CD4-positive, alpha-beta T cell (primary cell): ENCODE measurements at places on chromosomes 7 and 10.

DNA sequence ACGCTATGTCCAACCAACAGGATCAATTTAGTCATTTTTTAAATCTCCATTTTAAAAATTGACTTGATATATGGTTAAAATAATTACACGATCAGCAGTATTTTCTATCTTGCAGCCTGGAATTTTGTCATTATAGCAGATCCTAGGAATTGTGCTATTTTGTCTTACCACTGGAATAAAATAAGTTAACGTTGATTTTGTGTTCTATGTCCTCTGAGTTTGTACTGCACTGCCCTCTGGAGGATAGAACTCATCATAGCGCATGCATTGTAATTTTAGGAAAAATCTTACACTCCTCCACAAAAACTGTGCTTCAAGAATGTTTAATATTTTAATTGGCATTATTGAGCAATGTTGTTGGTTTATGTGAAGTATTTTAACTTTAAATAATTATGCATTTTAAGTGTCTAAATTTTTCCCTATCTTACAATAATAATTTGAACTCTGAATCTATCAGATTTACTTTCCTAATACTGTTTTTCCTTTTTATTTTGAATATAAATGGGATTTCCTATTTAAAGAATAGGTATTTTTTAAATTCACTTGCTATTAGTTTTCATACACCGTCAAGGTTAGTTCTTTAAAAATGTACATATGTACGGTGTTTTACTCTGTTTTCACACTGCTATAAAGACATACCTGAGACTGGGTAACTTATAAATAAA lies 220.1 kb downstream of the PPP1R3A start:
- no peak for DNase-seq

- DNase-seq = no peak
Observed at GRCh38 chr7:116886543-116887156, 24.3 kb downstream of the CAPZA2 start.

DNA sequence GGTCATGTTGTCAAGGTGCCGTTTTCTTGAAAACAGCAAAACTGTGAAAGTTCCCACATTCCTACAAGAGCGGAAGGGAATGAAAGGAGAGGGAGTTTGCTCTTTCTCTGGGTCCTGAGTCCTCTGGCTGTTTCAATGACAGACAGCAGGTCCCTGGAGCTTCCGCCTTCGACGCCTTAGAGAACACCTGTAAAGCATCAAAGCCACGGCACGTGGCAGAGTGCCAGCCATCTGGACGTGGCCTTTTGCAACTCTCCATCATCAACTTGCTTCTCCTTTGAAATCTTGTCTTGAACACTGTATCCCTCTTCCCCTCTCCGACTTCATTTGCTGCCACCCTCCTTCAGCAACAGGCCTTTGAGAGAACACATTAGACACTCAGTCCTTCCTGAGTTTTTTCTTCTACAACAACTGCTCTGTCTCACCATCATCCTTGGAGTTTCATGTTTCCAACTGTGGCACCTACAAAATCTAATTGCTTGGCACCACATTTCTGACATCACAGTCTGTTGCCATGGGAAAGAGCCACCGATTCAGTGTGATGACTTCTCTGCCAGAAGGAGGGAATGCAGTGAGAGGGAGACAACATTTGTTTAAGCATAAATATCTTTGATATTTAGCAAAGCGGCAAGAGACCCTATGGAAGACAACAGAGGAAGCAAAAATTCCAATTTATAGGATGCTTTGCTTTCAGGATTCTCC lies 204.9 kb upstream of the PTER start:
- DNase-seq = no peak

- no peak for DNase-seq
Observed at GRCh38 chr7:46554688-46555422, 633.8 kb upstream of the IGFBP3 start.

GRCh38 chr10:72009425-72010081 lies 45.4 kb downstream of the CHST3 start:
- no peak for DNase-seq

DNA sequence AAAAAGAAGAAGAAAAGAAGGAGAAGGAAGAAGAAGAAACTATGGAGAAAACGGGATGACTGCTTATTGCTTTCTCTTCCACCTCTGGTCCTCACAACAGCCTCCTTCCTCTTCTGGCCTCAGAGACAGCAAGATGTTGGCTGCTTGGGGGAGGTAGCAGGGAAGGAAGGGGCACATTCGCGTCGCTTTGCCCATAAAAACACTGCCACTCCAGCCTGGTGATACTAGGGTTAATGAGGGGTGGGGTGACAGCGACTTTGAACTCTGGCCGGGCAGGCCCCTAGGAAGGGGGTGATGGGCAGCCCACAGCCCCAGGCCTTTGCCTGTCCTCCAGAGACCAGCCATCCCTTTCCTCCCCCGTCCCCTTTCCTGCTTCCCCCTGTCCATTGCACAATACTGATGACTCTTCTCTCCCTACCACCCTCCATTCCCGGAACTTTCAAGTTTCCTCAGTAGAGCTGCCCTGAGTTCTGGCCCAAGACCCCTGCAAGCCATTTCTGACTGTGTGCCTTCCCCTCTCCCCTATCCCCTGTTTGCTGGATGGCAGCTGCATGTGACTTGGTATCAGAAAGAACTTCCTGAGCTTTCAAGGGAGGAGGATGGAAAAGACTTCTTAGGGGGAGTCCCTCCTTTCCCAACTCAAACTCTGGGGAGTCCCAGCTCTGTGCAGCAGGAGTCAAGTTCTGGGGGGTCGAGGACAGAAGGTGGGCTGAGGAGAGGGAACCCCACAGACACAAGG lies 2.2 kb upstream of the CUEDC2 start:
- no peak for DNase-seq

- no peak for DNase-seq
Observed at GRCh38 chr10:101476383-101476782, 111.7 kb downstream of the POLL start.

GRCh38 chr7:66952343-66953043 lies 31.5 kb downstream of the TMEM248 start:
- no peak for DNase-seq

- DNase-seq = no peak
Observed at GRCh38 chr10:103780242-103781149, 74.9 kb downstream of the SH3PXD2A start.

- DNase-seq = no peak
Observed at GRCh38 chr10:22536620-22537019, 177.8 kb downstream of the PIP4K2A start.

DNA sequence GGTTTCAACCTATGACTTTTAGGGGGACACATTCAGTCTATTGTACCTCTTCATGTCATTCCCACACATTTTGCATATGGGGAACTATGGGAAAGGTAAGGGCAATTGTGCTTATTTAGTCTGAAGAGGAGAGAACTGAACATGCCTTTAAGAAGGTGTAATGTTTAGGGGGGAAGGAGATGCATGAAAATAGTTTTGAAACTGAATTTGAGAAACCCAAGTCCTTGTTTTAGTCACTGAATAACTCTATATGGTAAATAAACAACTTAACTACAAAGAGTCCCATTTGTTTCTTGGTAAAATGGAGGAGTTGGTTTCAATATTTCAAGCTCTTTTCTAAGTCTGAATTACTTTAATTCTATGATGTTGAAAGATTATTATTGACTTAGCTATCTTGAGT lies 166.1 kb downstream of the DNAJB9 start:
- no peak for DNase-seq

DNA sequence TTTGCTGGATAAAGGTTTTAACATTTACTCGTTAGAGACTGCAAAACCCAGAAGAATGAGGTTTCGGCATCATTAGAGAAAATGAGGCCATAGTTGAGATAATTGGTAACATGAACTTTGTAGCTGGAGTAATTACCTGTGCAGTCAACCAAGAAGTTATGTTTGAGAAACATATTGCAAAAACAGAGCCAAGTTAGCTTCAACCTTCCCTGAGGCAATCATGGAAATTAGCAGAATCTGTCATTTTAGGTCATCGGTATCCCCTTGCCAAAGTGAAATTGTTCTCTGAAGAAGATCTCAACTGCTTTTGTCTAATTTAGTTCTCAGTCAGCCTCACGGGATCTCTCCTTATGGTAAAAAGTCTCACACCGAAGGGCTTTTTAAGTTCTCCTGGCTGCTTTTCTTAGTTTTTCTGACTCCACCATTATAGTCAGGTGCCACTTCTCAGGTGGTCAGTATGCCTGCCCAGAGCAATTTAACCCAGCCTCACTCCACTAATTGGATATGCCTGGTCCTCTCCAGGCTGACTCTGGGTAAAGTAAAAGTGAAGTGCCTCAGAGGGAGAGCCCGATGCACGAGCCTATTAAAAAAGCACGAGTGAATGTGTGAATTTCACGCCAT lies 52.5 kb downstream of the NRCAM start:
- DNase-seq = no peak

DNA sequence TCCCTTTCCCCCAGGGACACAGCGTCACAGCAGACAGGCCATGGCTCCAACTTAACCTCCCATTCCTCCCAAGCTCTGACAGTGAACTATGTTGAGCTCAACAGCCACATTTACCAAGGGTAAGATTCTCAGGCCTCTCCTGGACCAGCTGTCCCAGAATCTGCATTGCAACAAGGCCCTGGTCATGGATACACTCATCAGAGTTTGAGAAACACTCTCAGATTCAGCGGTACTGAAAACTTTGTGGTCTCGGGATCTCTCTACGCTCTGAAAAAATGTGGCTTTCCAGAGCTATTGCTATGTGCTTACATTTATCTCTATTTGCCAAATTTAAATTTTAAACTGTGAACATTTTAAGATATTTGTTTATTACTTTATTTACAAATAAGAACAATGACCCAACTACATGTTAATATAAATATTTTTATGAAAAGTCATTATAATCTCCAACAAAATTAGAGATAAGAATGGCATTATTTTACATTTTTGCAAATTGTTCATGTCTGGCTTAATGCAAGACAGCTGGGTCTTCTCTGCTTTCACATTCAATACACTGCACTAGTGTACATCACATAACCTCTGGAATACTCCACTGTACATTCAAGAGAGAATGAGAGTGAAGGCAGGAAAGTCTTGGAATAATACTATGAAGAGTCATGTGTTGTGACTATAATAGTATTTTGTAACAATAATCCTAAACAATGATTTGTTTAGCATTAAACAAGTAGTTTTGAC lies 190.9 kb upstream of the PITRM1 start:
- no peak for DNase-seq

GRCh38 chr7:6432781-6433180 lies 15.0 kb downstream of the DAGLB start:
- DNase-seq = no peak

DNA sequence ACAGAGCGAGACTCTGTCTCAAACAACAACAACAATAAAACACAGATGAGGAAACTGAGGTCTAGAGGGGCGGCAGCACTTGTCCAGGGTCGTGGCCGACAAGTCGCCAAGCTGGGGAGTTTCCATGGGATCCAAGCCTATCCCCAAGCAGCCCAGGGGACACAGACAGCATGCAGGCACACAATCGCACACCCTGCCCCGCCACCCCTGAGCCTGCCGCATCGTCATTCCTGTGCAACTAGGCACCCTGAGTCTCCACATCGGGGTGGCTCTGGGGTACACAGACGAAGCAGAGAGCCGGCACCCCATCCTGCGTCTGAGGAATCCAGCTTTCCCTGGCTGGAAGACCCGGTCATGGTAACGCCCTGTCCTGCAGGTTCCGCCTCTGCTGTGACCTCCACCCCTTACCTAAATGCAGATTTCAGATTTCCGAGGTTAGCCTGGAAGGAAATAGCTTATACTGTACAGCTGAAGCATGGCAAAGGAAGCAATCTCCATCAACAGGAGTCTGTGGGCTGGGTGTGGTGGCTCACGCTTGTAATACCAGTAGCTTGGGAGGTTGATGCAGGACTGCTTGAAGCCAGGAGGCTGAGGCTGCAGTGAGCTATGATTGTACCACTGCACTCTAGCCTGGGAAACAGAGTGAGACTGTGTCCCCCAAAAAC lies 136.1 kb upstream of the TNRC18 start:
- peak; percentile 26 for DNase-seq

DNA sequence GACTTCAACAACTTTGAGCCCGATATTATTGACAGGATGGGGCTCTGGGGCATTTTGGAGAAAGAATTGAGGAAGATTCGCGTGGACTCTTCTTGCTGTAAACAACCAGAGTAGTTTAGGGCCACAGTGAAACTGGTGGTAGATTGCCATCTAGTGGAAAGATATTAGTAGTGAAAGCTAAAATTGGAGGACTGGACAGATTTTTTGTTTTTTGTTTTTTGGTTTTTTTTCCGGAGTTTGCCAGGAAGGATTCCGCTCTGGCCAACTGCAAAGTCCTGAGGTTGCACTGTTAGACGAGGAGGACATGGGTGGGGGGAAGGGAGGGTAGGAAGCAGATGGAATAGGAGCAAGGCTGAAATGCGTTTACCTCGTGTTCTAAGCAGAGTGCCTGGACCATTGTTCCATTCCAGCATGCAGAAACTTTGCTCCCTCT lies 11.7 kb downstream of the NOBOX start:
- no peak for DNase-seq

DNA sequence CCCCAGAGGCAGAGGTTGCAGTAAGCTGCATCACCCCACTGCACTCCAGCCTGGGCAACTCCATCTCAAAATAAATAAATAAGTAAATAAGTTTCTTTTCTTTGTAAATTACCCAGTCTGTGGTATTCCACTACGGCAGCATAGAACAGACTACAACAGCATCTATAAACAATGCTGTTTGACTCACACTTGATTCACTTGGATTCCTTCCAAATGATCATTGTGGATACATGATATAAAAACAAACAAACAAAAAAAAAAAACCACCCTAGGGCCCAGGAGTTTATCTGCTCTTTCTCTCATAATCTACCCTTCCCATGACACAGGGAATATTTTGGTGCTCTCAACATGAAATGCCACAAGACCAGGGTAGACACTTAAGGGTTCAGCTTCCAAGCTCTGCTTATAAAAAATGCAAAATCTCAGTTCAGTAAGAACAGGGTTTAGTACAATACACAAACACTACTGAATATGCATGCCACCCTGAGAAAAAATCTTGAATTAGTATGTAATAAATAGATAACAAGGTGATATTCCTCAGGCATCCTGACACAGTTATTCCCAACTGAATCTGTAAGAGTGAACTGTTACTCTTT lies 200.9 kb downstream of the FAM107B start:
- DNase-seq = no peak

DNA sequence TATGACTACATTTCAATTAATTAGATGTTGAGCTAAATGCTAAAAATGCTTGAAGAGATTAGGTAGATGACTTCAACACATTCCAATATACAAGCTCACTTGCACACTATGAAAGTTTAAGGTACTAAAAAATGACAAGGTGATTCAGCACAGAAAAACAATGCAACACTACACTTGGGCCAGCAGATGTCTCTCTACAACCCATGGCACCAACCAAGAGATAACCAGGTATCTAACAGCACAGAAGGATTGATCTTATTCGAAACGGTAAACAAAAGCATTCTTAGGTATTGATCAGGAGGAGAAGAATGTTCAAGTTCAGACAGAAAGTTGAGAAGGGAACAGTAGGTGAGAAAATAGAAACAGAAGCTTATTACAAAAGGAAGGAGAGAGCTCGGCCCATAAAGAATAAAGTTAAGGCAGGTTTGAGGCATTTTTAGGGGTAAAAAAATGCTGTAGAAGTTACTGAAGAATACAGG lies 248.2 kb upstream of the KLF14 start:
- DNase-seq = no peak

GRCh38 chr10:62022830-62023229 lies 121.3 kb downstream of the ARID5B start:
- no peak for DNase-seq
